ENCODE measurements at places on chromosomes 6 and 20. TPM values are rescaled to one million over a fixed set of nuclear protein-coding genes. Genes with fewer than 3 reads are reported as not detected.

DNA sequence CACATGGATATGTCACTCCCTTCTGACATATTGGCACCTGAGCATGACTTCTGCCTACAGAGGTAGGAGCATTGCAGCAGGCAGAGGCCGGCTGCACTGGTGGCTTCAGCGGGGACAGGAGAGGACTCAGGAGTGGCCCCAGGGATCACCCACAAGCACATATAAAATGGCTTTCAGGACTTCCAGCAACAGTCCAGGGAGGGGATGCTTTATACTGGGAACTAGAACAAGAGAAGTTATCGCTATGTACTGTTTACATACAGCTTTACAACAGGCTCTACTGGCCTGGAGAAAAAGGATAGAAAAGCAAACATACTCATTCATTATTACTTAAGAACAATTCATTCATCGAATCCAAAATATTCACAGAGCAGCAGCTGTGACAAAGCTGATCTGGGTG lies 337.8 kb downstream of the THBS2 start:
- no peak for DNase-seq
- H3K27me3 ChIP-seq = no peaks in the 10 kb centered on the region
- no peaks in the 10 kb centered on the region for H3K36me3 ChIP-seq
- no peak overlapping the region for H3K4me3 ChIP-seq
- H3K4me1 ChIP-seq = peaks cover 3% of the 10 kb centered on the region

DNA sequence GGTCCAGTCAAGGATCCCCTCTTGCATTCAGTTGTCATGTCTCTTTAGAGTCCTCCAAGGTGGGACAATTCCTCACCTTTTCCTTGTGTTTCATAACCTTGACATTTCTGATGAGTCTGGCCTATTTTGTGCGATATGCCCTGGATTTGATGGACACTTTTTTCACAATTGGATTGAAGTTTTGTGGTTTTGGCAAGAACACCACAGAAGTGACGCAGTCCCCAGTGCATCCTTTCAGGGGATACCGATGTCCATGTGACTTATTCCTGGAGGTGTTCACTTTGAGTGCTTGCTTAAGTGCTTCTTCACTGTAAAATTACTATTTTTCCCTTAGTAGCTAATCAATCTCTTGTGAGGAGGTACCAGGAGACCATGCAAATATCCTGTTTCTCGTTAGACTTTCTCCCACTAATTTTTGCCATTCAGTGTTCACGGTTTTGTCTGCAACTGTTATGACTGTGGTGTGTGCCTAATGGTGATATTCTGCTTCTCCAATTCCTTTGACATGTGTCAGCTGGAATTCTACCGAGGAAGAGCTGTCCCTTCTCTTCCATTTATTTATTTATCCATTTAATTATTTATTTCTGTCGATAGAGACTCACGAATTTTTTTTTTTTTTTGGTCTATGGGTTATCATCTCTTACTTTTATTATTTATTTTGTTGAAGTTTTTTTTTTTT lies 30.8 kb downstream of the BPIFB4 start:
- H3K27me3 ChIP-seq = peaks cover 3% of the 10 kb centered on the region
- no peak for DNase-seq
- H3K4me1 ChIP-seq = no peaks in the 10 kb centered on the region
- no peaks in the 10 kb centered on the region for H3K36me3 ChIP-seq
- no peak overlapping the region for H3K27ac ChIP-seq
- H3K4me3 ChIP-seq = no peak overlapping the region

DNA sequence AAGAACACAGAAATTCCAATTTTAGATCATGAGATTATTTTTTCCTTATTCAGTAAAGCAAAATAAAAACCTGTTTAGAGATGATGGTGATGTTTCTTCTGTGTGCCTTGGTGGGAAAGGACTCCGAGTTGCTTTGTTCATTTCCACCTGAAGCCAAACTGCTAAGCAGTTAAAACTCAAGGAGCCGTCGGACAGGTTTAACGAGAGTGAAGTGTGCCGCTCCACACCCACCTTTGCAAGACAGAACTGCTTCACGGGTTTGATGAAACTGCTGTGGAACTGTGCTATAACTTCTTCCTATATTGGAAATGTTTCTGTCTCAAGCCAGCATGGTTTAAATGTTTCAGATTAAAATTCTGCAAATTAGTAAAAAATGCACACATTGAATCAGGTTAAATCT lies 9.2 kb upstream of the DSP start:
- H3K36me3 ChIP-seq = no peaks in the 10 kb centered on the region
- DNase-seq = no peak
- no peak overlapping the region for H3K4me3 ChIP-seq

The BPIFA1 gene
- total RNA-seq = not detected

GRCh38 chr6:36976007-36976264 lies 10.1 kb downstream of the MTCH1 start:
- H3K27me3 ChIP-seq = no peaks in the 10 kb centered on the region
- peaks cover 80% of the 10 kb centered on the region for H3K36me3 ChIP-seq
- DNase-seq = no peak
- peaks cover 3% of the 10 kb centered on the region for H3K4me1 ChIP-seq

DNA sequence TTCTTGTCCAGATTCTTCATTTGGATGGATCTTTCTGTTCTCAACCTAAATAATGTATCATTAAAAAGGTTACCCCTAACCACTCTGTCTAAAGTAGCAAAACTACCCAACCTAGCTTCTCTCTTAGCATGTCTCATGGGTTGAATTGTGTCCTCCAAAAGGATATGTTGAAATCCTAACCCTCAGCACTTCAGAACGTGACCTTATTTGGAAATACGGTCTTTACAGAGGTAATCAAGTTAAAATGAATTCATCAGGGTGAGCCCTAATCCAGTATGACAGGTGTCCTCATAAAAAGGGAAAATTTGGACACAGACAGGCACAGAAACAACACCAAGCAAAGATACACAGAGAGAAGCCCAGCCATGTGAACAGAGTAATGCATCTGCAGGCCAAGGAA lies 6.1 kb upstream of the FRK start:
- no peaks in the 10 kb centered on the region for H3K27me3 ChIP-seq
- H3K4me3 ChIP-seq = no peak overlapping the region
- no peak for DNase-seq
- no peaks in the 10 kb centered on the region for H3K36me3 ChIP-seq

GRCh38 chr6:130585587-130585986 lies 219.8 kb downstream of the TMEM200A start:
- no peaks in the 10 kb centered on the region for H3K27me3 ChIP-seq
- no peaks in the 10 kb centered on the region for H3K4me1 ChIP-seq
- no peak overlapping the region for H3K27ac ChIP-seq
- H3K4me3 ChIP-seq = no peak overlapping the region

Data from IMR-90 (cell line).